Caco-2 (cell line): ENCODE measurements at places on chromosomes 4 and X. TPM values are rescaled to one million over a fixed set of nuclear protein-coding genes. Genes with fewer than 3 reads are reported as not detected.

The APLN gene
- total RNA-seq: 0.09 and 0.20 TPM in 2 replicates

The PABPC4L gene
- total RNA-seq: not detected in 2 replicates

The WNK3 gene
- total RNA-seq: not detected in 2 replicates

The ASB9 gene
- total RNA-seq: 4.6 and 8.3 TPM in 2 replicates

The HOPX gene
- total RNA-seq: 0.21 TPM in 1 of 2 replicates, not detected in the other

The FGF13 gene
- 7.1 and 8.5 TPM in 2 replicates for total RNA-seq

The FGFBP2 gene
- 0.25 TPM in 1 of 2 replicates, not detected in the other for total RNA-seq

The USP51 gene
- total RNA-seq: 1.2 and 1.8 TPM in 2 replicates

The BGN gene
- total RNA-seq: 9.0 and 9.9 TPM in 2 replicates

The SPANXA1 gene
- total RNA-seq: not detected in 2 replicates

The HSFX1 gene
- 0.23 and 0.37 TPM in 2 replicates for total RNA-seq

The FREM3 gene
- total RNA-seq: not detected in 2 replicates

The PLP1 gene
- total RNA-seq: 3.4 and 3.6 TPM in 2 replicates

The PPP4R3C gene
- total RNA-seq: not detected in 2 replicates

The CCDC110 gene
- total RNA-seq: not detected in 2 replicates

The SULT1B1 gene
- 0.86 and 1.00 TPM in 2 replicates for total RNA-seq

The FAM53A gene
- 4.1 and 5.2 TPM in 2 replicates for total RNA-seq

The SPANXB1 gene
- not detected in 2 replicates for total RNA-seq

The CDX4 gene
- not detected in 2 replicates for total RNA-seq

The DGKK gene
- total RNA-seq: 2.5 and 3.7 TPM in 2 replicates

The FAM193A gene
- total RNA-seq: 28.7 and 31.2 TPM in 2 replicates

The CXorf51A gene
- total RNA-seq: not detected in 2 replicates

The GCNA gene
- 2.8 and 3.4 TPM in 2 replicates for total RNA-seq

The NPY2R gene
- total RNA-seq: not detected in 2 replicates

The PPP1R2C gene
- total RNA-seq: not detected in 2 replicates

The CXCL6 gene
- not detected in 2 replicates for total RNA-seq

The HSFX2 gene
- total RNA-seq: 0.23 TPM in 1 of 2 replicates, not detected in the other

The ZNF157 gene
- total RNA-seq: not detected in 2 replicates

The GNRHR gene
- not detected in 2 replicates for total RNA-seq

The RHOXF1 gene
- total RNA-seq: not detected in 2 replicates

The RBMXL3 gene
- not detected in 2 replicates for total RNA-seq
